ENCODE measurements at places on chromosomes 7 and 10.

DNA sequence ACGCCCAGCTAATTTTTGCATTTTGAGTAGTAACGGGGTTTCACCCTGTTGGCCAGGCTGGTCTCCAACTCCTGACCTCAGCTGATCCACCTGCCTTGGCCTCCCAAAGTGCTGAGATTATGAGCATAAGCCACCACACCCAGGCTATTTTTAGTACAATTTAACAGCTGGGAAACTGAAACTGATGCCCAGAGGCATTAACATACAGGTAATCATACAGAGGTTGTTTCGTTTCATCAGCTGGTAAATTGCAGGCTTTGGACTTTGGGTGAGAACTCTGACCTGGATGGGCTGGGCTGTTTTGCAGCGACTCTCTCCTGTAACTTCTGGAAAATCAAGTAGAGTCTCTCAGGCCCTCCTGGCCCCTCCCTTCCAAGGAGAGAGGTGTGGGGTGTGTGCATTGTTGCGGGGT is 6.2 kb upstream of the ACHE start:
- DNase-seq, result no peak

DNA sequence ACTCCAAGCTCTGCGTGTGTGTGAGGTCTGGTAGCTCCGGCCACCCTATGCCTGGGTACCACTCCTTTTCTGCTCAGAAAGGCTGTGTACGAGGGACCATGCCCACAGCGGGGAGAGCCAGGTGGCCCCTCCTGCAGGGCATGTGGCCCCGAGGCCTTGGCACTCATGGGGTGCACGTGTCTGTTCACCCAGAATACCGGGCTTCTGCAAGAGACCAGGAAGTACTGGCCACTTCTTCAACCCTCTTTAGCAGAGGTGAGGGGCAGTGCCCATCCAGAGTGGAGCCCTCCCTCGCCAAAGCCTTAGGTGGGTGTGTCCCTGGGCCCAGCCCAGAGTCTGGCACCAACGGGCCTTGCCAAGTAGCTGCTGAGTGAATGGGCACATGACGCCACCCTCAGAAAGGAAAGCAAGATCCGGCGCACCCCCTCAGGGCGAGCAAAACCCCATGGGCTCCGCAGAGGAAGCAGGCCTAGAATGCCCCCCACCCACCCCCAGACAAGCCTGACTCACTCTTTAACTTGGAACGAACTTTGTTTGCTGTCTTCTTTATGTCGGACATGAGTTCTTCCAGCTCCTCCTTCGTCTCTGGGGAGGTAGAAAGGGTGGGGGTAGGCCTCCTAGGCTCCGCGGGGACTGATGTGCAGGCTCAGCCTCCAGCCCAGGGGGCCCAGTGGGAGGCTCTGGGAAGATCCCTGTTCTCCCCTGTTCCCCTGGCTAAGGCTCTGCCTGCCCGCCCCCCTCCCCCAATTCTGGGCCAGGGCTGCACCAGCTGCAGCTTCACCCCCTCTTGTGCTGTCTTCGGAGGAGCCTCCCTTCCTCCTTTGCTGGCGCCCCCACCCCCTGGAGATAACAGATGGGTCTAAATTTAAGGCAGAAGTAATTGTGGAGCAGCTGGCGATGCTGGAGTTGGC is 14.6 kb downstream of the STX1A start:
- DNase-seq, result no peak

DNA sequence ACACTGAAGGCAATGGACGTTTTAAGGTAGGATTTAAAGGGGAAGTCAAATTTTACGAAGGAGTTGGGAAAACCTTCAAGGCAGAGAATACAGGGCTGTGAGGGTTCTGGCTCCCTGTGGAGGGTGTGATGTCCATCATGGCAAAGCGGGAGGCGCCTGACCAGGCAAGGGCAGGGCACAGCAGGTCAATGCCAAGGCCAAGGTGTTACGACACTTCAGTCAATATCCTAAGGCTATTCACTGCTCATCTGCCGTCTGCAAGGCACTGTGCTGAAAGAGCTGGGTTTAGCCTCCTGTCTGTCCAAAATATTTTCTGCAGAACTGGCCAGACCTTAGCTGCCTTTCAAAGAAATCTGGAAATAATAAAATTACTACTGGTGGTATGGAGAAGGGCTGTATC is 297.9 kb upstream of the MGMT start:
- DNase-seq, result no peak

GRCh38 chr10:21055339-21056135 is 158.4 kb upstream of the NEBL start:
- DNase-seq, result no peak

All from NCI-H345 (cell line).